C1 segment of cervical spinal cord (tissue), 14 donors: ENCODE measurements at places on chromosomes 1 and 21.

DNA sequence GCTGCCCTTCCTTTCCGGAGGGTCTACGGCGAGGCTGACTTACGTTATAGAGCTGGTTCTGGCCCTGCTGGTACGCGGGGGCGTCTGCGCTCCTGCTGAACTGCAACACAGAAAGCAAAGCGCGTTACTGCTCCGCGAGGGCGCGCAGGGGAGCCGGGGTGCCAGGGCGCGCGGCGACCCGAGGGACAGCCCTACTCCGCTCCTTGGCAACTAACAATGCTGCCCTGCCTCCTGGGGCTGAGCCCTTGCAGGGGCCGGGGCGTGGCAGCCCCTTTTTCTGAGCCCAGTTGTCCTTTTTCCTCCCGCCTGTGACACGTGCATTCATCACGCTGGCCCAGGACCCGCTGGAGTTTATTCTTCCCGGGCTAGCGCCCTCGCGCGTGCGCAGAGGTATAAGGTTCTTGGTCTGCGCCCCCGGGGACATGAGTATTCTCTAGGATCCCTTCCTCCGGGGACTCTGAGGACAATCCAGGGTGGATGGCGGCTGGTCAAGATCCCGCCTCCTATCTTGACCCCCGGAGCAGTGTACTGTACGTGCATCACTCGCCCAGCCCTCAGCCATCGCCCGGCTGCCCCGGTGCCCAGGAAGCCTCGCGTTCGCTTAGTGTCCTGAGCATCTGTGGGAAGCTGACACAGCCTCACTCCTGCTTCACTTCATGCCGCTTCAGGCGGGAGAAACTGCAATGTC, 78.9 kb downstream of the CD247 start:
- no peak for DNase-seq

DNA sequence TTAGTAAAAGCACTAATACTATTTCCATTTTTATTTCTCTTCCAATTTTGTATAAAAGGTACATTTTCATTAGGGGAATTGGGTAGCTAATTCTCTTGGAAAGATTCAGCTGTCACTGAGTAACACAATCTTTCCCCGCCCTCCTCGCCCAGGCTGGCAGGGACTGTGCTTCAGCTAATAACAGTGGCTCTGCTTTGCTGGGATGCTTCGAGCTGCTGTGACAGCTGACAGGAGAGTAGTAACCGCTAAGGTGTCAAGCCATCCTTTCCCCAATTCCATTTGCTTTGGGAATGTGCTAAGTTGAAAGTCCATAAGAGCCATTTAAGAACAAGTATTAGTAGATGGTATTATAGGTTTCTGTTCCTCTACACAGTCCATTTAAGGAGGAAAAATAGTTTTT, 106.7 kb upstream of the NRIP1 start:
- no peak for DNase-seq

DNA sequence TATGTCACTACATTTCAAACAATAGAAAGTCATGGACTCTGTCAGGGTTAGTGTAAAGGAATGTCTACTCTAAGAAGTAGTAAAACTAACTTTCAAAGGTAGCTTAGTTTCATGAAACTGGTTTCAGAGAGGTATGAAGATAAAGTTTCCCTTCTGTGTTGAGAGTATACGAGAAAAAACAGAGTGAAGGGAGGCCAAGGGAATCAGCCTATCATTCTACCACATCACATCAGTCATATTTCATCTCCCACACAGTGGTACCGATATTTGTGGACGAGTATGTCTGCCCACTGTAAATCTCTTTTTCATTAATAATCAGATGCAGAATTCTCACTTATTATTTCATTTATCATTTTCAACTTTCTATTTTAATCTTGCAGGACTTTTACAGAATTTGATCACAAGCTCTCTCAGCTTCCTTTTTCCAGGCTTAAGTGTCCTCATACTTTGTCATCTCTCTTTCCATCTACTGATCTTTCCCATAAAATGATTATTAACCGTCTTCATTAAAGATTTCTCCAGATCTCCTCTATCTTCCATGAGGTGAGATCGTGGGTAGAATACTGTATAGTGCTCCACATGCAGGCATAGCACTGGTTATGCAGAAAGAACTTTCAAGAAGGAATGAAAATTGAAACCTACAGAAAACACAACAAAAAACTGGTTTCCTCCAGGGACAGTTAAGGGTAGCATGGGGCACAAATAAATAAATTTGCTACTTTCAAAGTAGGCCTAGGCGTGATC, 11.5 kb upstream of the IFI16 start:
- DNase-seq, result no peak

- DNase-seq, result no peak
These were observed 99.6 kb downstream of the ATP6V1G3 start for GRCh38 chr1:198440842-198441241.

- no peak for DNase-seq
These were observed 33.3 kb upstream of the DEGS1 start for GRCh38 chr1:224149709-224150108.

- no peak for DNase-seq
These were observed 58.0 kb downstream of the STUM start for GRCh38 chr1:226606311-226607267.

DNA sequence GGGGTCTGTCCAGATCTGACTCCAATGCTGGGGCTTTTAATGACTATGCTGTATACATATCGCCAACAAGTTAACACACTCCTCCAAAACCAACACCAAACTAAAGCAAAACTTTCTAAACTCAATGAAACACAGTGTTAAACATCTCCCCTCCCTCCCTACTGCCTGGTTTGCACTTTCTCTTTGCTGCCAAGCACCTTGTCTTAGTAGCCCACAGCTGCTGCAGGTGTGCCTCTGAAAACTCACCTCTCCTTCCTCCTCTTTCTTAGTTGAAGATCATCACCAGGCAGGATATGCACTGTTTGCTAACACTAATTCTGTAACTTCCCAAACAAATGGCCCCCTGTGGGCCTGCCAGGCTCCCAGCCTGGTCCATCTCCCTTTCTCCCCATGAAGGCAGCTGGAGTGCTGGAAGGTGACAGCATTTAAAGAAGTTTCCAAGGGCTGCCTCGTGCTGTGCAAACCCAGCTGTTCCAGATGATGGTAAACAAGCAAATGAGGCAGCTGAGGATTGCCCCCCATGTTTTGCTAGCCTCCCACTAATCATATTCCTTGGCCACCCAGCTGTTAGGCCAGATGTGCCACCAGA, 213.7 kb downstream of the ASTN1 start:
- DNase-seq, result no peak

- no peak for DNase-seq
These were observed 144.9 kb downstream of the CD247 start for GRCh38 chr1:167373398-167373797.

- no peak for DNase-seq
These were observed 12.7 kb downstream of the PPP1R12B start for GRCh38 chr1:202361224-202361623.

- DNase-seq, result no peak
These were observed 496.4 kb downstream of the SETD4 start for GRCh38 chr21:35563885-35564451.

- DNase-seq, result no peak
These were observed 17.2 kb upstream of the CXADR start for GRCh38 chr21:17495680-17496079.

- no peak for DNase-seq
These were observed 47.4 kb downstream of the PLA2G4A start for GRCh38 chr1:186875896-186876835.

DNA sequence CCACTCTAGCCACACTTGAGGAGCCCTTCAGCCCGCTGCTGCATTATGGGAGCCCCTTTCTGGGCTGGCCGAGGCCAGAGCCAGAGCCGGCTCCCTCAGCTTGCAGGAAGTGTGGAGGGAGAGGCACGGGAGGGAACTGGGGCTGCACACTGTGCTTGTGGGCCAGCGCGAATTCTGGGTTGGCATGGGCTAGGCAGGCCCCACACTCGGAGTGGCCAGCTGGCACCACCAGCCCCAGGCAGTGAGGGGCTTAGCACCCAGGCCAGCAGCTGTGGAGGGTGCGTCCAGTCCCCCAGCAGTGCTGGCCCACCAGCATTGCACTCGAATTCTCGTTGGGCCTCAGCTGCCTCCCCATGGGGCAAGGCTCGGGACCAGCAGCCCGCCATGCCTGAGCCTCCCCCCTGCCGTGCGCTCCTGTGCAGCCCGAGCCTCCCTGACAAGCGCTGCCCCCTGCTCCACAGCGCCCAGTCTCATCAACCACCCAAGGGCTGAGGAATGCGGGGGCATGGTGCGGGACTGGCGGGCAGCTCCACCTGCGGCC, 785.9 kb upstream of the TPTE start:
- DNase-seq, result no peak

GRCh38 chr21:25025596-25025995, 581.7 kb downstream of the MRPL39 start:
- DNase-seq, result no peak

DNA sequence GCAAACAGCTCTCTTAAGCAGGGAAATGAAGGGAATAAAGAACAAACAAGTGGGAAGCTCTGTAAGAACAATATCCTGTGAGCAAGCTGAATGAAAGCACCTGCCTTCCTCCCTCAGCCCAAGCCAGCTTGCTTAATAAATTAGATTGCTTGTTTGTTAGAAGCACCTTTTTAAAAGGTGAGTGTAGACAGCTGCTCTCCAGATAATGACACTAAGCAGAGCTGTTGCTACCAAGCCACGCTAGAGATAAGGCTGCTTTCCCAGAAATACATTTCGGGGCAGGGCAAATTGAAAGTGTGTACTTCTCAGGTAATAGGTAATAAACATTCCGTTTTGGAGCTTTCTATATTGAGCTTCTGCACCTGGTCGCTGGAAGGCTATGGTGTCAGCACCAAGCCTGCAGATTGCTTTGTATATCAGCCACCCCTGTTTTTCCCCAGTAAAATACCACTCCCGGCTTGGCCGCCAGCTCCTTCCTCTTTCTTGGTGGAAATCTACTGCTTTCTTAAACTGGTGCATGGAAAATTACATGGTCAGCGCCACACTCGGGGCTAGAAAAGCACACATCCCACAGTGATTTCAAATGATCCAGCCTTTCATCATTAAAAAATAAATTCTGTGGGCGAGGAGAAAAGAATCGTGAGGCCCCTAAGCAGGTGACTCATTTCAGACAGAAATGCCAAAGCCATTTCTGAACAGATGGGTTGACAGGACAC, 151.3 kb downstream of the ETS2 start:
- no peak for DNase-seq

GRCh38 chr21:35664683-35665082, 395.6 kb downstream of the SETD4 start:
- no peak for DNase-seq

GRCh38 chr1:184541537-184542152, 154.8 kb downstream of the C1orf21 start:
- no peak for DNase-seq

DNA sequence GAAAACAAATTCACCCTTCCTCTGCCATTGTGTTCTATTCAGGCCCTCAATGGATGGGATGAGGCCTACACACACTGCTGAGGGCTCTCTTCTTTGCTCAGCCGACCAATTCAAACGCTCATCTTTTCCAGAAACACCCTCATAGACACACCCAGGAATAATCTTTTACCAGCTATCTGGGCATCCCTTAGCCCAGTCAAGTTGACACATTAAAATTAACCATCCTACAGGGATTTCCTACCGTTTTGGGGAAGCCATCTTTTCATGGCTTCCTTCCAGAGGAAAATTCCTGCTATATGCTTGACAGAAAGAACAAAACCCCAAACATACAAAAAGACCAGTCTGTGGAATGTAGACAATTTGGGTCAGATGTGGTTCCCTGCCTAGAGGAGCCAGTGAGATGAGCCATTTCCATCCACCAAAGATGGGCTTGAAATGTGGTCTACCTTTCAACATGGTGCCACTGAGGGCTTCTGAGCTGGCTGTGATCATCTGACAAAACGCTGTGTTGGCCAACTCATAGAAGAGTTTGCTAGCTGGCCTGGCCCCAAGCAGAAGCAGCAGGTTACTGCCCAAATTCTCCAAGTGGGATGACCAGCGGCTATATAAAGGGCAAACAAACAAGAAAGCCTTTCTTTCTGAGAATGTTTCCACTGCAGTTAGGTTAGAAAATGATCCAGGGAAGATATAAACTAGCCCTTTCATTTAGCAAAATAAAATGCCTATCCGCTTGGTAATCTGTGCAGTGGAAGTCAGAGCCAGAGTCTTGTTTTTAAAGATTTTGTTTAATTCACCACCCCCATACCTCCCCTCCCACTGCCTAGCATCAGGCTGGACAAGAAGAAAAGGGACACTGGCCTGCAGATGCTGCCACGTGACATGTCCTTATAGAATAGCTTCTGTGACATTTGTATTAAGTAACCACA, 69.1 kb upstream of the MRPS6 start:
- no peak for DNase-seq

- DNase-seq, result no peak
These were observed 721.9 kb downstream of the PTPRU start for GRCh38 chr1:29958271-29958670.

DNA sequence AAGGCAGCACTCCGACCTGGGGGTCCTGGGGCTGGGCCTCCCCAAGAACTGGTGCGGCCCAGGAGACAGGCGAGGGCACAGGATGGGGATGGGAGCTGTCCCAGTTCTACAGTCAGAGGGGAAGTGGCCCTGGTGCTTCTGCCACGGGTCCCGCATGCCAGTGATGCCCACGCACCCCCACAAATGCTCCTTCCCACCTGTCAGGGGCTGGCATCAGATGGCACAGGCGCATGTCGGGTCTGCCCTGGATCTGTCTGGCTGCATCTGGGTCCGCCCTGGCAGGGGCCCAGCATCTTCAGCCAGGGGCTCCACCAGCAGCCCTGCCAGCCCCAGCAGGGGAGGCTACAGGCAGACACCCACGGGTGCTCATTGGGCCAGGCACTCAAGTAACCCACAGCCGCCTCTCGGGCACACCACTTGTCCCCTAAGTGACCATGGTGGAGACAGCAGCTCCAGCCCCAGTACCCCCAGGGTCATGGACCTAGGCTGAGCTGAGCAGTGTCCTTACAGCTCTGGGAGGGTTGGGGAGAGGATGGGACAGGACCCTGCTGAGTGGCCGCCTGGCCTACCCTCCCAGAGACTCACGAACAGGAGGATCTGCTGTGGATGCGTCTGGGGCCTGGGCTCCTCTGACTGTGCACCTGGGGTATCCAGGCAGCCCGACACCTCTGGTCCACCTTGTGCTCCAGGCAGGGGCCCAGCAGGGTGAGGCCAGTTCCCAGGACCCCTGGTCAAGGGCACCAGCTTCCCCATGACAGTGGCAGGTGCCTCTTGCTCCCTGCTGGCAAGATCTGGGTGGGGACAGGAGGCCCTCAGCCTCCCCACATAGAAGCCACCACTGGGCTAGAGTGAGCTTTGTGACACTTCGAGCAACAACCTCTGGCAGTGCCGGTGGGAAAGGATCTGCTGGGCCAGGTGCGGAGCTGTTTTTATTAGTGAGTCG, 5.4 kb downstream of the SMIM1 start:
- no peak for DNase-seq

GRCh38 chr1:176603696-176604095, 140.7 kb downstream of the PAPPA2 start:
- DNase-seq, result no peak

GRCh38 chr1:239539812-239540211, 153.4 kb downstream of the CHRM3 start:
- no peak for DNase-seq

DNA sequence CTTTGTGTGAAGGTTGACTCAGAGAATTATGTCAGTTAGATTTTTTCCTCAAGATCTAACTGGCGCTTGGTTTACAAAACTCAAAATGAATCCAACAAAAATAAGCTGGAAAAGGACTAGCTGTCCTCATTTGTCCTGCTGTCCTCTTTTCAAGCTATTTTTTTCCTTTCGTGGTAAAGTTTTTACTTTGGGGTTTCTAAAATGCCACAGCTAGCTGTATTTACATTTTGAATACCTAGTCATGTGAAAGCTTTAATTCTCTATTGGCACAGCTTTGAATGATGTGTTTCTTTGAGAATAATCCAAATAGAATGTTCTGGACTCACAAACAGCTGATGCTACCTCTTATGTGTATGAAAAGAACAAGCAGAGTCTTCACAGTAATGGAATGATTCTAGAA, 673.6 kb upstream of the NR5A2 start:
- no peak for DNase-seq
